ENCODE measurements at places on chromosomes 16 and 17. TPM values are rescaled to one million over a fixed set of nuclear protein-coding genes. Genes with fewer than 3 reads are reported as not detected.

DNA sequence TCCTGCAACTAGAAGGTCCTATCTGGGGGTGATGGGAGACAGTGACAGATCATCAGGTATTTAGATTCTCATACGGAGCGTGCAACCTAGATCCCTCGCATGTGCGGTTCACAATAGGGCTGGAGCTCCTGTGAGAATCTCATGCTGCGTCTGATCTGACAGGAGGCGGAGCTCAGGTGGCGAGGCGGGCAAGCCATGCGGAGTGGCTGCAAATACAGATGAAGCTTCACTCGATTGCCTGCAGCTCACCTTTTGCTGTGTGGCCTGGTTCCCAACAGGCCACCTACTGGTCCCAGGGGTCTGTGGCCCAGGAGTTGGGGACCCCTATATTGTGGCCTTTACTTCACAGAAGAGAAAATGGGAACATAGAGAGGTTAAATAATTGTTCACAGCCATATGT is 200.4 kb downstream of the IRF8 start:
- DNase-seq, result no peak

DNA sequence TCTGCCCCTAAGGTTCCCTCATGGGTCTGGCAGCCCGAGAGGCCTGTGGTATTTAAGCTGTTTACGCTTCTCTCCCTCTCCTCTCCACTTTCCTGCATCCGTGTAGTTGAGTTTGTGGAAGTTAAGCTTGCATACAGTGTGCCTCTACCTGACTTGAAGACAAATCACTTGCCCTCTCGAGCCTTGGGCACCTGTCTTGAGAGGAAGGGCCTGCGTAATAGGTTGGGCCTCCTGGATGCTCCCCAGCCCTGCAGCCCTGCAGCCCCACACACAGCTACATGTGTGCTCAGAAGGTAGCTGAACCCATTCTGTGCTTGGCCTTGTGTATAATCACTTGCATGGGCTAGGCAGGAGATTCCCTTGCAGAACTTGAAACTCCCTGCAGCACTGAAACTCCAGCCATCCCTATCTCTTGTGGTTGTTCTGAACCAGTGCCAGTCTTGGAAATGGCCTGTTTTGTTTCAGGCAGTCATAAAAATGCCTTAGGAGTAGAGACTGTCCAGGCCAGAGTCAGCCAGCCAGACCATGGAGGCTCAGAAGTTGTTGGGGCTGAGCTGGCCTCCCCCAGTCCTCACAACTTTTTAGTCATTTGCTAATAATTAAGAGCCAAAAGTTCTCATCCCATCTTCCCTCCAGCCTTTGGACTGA is 134.6 kb downstream of the CLEC16A start:
- no peak for DNase-seq

DNA sequence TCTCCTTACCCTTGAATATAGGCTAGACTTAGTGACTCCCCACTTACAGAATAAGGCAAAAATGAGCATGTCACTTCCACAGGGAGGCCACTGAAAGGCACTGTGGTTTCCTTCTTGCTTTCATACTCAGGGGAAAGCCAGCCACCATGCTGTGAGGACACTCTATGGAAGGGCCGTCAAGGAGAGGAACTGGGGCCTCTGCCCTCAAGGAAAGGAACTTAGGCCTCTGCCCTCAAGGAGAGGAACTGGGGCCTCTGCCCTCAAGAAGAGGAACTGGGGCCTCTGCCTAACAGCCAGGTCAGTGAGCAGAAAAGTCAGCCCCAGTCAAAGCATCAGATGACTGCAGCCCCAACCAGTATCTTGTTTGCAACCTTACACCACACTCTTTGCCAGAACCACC is 30.1 kb downstream of the VPS35 start:
- no peak for DNase-seq

DNA sequence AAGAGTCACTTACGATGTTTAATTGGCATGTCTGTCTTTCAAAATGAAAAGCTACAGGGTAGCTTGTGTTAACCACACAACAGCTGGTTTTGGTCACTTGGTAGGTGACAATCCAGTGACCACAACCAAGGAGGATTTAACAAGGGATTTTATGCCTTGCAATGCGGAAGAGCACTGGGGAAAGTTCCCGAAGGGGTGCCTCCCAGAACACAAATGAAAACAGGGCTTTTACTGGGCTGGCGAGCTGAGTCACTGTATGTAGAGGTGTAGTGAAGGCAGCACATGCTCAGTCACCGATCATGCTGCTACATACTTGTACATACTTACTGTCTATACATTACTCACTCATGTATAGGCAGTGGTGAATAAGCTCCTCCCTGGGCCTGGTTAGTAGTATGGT is 483.5 kb downstream of the CDH13 start:
- no peak for DNase-seq

ITGB3 gene
- total RNA-seq, result not detected
